Effector CD4-positive, alpha-beta T cell (primary cell): ENCODE measurements at places on chromosomes 6 and 20.

DNA sequence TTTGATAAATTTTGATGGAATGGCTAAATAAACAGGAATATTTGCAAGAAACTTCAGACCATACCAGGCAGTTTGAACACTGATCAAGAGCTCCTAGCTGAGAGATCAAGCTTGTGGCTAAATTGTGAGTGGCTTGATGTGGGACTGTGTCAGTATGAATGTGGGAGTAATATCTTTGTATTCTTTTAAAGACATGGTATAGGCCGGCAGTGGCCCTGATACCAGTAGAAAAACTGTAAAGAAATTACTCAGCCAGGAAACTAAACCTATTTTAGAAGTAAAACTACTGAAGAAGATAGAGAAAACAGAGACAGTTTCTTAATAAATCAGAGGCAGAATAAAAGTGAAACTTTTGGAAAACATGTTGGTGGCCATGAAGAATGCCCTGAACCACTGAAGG lies 608.4 kb upstream of the SYNCRIP start:
- DNase-seq: no peak

DNA sequence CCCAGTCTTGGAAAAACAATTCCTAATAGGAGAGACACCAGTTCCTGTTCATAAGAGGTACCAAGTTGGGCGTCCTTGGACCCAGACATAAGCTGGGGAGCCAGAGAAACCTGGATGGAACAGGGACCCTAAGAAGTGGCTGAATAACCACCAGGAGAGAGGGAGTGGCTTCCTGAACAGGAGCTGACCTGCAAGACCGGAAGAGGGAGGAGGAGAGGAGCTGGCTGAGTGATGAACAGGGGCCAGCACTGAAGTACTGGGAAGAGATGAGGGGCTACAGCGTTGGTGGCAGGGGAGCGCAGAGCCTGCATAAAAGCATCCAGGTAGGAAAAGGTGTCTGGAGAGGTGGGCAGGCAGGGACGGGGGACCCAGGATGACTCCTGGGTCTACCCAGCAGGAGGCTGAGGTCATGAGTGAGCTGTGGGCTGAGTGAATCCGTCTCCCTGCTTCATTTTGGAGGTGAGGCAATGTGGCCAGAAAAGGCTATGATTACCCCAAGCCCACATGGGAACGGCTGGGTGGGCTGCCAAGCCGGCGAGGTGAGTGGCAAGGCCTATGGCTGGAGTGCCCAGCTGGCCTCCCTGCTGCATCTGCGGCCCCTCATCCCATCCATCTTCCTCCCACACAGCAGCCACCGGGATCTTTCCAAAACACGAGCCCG lies 34.4 kb upstream of the ZFAND3 start:
- no peak for DNase-seq

DNA sequence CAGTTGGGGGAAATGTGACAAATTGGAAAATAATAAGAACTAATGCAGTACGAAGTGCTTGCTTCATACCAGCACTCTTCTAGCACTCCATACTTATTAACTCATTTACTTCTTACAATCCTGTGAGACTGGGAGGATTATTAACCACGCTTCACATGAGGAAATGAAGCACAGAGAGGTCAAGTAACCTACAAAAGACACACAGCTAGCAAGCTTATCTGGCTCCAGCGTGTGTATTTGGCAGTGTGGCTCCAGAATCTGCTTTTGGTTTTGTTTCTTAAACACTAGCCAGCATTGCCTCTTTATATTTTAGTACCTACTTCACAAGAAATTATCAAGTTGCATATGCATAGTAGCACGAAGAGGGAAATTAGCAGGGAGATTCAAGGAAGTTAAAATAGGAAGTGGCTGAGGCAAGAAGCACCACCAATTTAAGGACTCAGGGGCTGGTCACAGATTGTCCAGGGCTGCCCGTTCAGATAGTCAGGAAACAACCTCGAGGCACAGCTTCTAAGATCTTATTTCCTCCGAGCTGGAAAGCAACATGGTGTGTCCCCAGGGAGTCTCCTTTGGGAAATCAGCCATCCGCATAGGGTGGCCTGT lies 302.7 kb upstream of the PRDM1 start:
- DNase-seq: no peak

- no peak for DNase-seq
Observed at GRCh38 chr20:59765599-59766177, 161.3 kb downstream of the PHACTR3 start.

GRCh38 chr6:16739329-16739801 lies 21.9 kb downstream of the ATXN1 start:
- DNase-seq: no peak

GRCh38 chr6:97110626-97111025 lies 172.4 kb downstream of the MMS22L start:
- DNase-seq: no peak
